Natural killer cell treated with Interleukin-12 subunit alpha and Interleukin-12 subunit beta and Interleukin-15 and Interleukin-18, amount 100 ng/mL, for 72 hours (primary cell): ENCODE measurements at places on chromosomes 1 and 21.
A peak's percentile ranks its signal among the peaks of the same experiment; 100 is the strongest.

DNA sequence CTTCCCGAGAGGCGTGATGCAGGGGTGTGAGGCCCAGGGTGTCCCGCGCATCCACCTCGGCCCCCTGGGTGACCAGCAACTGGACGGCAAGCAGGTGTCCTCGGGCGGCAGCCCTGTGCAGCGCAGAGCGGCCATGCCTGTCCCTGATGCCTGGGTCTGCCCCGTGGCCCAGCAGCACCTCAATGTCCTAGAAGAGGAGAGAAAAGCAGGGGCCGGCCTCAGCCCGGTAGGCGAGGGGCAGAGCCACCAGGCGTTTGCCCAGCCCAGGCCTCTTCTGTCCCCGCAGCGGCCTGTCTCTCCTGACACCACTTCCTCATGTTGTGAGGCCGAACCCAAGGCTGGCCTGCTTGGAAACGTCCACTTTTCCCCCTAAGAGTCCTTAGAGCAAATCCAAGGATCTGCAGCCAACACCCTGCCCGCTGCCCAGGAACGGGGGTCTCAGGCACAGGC is 1.7 kb downstream of the ANKRD65 start:
- H3K4me3 ChIP-seq: no peak overlapping the region
- H3K4me1 ChIP-seq: peaks cover 6% of the 10 kb centered on the region
- no peaks in the 10 kb centered on the region for H3K36me3 ChIP-seq
- DNase-seq: no peak
- H3K27ac ChIP-seq: no peak overlapping the region
- peaks cover 6% of the 10 kb centered on the region for H3K27me3 ChIP-seq

- H3K27ac ChIP-seq: no peak overlapping the region
- H3K36me3 ChIP-seq: no peaks in the 10 kb centered on the region
- no peaks in the 10 kb centered on the region for H3K27me3 ChIP-seq
- no peaks in the 10 kb centered on the region for H3K4me1 ChIP-seq
Observed at GRCh38 chr1:176531036-176531435, 68.1 kb downstream of the PAPPA2 start.

DNA sequence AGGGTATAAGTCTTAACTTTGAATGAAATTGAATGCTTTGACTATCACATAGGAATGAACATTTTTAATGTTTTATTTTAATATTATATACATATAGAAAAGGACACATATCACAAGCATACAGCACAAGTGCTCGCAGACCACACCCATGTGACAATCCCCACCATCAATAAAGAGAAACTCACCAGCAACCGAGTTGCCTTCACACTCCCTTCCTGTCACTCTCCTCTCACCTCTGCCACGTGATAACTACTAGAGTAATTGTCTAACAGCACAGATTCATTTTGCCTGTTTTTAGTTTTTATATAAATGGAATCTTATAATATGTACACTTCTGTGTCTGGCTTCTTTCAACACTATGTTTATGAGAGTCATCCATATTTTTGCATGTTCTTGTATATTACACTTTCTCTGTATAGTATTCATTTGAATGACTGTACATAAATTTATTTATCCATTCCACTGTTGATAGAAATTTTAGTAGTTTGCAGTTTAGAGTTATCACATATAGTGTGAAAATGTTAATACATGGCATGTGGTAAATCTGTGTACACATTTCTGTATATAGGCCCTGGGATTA is 304.9 kb upstream of the DUSP10 start:
- H3K27ac ChIP-seq: no peak overlapping the region
- DNase-seq: no peak
- H3K4me3 ChIP-seq: no peak overlapping the region
- H3K4me1 ChIP-seq: peaks cover 41% of the 10 kb centered on the region

GRCh38 chr1:180280617-180281016 is 50.6 kb downstream of the LHX4 start:
- H3K36me3 ChIP-seq: peaks cover 4% of the 10 kb centered on the region
- no peak overlapping the region for H3K27ac ChIP-seq
- no peak overlapping the region for H3K4me3 ChIP-seq
- peaks cover 4% of the 10 kb centered on the region for H3K4me1 ChIP-seq

DNA sequence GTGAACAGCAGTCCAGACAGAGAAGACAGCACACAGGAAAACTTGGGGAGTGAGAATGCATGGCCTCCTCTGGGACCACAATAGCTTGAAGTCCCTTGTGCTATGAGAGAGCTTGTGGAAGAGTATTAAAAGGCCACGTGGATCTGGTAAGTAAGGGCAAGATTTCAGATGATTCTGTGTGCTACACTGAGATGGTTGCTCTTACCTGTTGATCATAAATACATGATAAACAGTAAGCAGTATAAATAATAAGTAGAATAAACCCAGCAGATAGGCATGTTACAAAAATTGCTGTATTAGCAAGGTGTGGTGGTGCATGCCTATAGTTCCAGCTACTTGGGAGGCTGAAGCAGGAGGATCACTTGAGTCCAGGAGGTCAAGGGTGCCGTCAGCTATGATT is 150.4 kb upstream of the ZC3H11B start:
- no peak overlapping the region for H3K4me3 ChIP-seq
- no peaks in the 10 kb centered on the region for H3K27me3 ChIP-seq
- H3K36me3 ChIP-seq: no peaks in the 10 kb centered on the region
- no peaks in the 10 kb centered on the region for H3K4me1 ChIP-seq

DNA sequence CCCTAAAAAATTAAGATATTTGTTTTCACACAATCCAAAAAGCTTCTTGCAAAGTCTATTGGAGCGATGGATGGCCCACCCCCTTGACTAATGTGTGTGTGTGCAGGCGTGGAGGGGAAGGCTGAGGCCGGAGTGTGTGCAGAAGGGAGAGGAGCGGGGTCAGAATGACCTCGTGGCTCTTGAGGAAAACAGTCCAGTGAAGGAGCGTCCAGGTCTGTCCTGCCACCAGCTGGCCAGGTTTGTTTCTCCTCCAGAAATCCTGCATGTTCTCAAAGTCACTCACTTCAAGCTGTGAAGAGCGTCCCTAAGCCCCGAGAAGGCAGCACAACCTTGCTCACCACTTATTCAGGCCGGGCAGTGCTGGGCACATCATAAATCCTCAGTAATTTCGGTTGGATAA is 69.5 kb upstream of the SSX2IP start:
- H3K4me1 ChIP-seq: peaks cover 4% of the 10 kb centered on the region
- no peak overlapping the region for H3K27ac ChIP-seq
- H3K4me3 ChIP-seq: no peak overlapping the region
- H3K36me3 ChIP-seq: no peaks in the 10 kb centered on the region

DNA sequence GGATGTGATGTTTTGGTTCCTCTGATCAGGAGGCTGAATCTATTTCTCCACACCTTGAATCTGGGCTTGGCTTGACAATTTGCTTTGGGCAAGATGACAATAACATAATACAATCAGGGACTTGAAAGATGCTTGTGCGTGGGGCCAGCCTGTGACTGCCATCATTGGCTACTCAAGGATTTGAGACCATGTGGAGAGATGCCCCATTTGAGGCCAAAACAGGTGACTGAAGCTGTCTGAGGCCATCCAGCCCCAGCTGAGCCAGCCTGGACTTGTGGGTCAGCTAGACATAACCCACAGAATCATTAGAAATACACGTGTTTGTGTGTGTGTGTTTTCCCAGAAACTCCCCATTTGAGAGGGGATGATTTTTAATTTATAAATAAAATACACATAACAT is 421.5 kb downstream of the PTPRU start:
- no peak overlapping the region for H3K4me3 ChIP-seq
- H3K36me3 ChIP-seq: peaks cover 7% of the 10 kb centered on the region
- H3K27me3 ChIP-seq: peaks cover 39% of the 10 kb centered on the region
- peak; percentile 2 for DNase-seq
- H3K4me1 ChIP-seq: no peaks in the 10 kb centered on the region

GRCh38 chr1:47280142-47280541 is 33.8 kb downstream of the STIL start:
- H3K36me3 ChIP-seq: peaks cover 13% of the 10 kb centered on the region
- no peaks in the 10 kb centered on the region for H3K27me3 ChIP-seq
- H3K27ac ChIP-seq: no peak overlapping the region

DNA sequence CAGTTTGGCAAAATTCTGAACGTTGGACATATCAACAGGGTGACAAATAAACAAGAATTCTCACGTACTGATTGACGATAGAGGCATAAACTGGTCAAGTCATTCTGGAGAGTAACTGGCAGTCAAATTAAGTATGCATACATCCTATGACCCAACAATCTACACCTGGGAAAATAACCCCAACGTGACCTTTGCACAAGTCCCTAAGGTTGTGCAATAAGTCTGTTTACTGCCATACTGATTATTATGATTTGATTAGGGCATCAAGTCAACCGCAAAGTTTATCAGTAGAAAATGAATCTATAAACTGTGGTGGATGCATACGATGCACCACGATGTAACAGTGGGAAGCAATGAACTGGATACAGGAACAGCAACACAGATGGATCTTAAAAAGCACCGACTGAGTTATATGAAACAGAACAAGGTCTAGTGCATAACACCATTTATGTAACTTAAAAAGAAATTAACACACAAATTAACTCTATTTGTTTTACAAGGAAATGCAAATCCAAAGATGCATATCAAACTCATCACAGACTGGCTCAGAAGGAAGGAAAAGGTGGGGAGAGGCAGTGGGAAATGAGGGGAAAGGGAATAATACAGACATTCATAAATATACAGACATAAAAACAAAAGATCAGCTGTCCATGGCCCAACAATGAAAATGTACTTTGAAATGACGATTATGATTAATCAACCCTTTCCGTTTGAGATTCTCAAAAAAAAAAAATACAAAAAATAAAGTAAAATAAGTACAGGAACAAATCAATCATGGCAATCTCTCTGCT is 41.0 kb upstream of the SEC16B start:
- H3K4me3 ChIP-seq: no peak overlapping the region
- no peak overlapping the region for H3K27ac ChIP-seq
- H3K4me1 ChIP-seq: no peaks in the 10 kb centered on the region
- H3K27me3 ChIP-seq: no peaks in the 10 kb centered on the region

DNA sequence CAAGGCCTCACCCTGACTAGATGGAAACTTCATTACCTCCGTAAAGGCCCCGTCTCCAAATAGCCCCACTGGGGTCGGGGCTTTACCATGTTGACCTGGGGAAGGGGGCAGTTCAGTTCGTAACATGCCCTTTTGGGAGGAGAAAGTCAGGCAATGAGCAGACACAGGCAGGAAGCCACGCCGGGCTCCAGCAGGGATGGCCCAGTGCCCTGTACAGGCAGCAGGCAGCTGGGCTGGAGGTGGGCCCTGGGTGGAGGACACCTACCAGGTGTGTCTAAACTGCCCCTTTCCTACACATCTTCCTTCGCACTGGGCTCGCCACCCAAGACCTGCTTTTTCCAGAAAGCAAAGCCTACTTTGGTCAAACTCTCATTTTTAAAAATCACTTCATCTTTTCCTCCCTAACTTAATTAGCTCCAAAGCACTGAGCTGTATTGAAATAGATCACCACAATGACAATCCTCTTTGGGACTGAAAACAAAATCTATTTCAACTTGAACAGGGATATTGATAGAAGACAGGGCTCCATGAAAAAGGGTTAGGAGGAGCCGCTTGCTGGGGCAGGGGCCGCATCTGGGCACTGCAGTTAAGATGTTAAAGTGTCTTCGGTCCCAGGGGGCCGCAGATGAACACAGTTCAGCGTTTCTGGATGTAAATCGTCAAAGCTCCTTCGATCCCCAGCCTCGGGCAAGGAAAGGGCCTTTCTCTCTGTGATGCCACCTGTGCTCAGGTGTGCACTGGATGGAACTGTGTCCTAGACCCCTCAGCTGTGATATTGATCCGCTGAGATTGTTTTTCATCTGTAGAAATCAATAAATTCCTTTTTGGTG is 104.6 kb downstream of the PDE9A start:
- DNase-seq: no peak
- no peaks in the 10 kb centered on the region for H3K27me3 ChIP-seq
- no peaks in the 10 kb centered on the region for H3K36me3 ChIP-seq
- H3K4me3 ChIP-seq: no peak overlapping the region
- no peaks in the 10 kb centered on the region for H3K4me1 ChIP-seq
